Globus pallidus (tissue), 1 donor: ENCODE measurements at places on chromosomes 3 and 15.

DNA sequence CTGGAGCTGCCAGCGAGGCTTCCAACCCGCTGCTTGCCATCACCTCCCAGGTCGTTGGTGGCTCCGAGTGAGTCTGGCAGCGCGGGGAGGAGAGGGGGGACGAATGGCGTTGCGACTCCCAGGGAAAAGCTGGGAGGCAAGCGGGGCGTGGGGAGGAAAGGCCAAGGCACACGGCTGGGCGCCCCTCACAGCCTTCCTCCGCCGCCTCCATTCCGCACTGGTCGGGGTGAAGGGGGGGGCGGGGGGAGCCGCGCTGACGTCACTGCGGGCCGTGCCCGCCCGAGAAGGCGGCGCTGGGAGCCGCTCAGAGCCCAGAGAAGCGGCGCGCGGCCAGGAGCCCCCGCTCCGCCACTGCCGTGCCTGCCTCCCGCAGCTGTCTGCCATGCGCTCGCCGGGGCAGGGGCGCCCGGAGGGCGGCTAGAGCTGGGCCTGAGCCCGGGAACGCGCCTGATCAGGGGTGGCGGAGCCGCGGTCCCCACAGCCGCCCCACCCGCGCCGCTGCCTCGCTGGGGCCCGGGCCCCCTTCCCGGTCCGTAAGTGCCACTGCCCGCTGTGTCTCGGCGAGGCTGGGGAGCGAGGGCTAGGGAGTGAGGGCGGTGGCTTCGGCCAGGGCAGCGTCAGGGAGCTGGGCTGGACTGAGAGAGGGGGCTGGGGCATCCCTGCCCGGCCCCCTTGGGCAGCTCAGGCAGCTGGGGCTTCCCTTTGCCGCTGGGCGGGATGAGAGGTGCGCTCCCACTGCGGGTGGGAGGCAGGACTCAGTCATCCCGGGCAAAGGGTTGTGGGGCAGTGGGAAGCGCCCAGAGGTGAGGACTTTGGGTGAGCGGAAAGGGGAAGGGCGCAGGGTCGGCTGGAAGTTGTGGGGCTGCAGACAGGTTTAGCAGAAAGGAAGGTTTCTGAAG is 27.8 kb upstream of the POLG start:
- DNase-seq: peak; percentile 70

- peak; percentile 37 for DNase-seq
These were observed 384.0 kb upstream of the TPM1 start for GRCh38 chr15:62658498-62658897.

DNA sequence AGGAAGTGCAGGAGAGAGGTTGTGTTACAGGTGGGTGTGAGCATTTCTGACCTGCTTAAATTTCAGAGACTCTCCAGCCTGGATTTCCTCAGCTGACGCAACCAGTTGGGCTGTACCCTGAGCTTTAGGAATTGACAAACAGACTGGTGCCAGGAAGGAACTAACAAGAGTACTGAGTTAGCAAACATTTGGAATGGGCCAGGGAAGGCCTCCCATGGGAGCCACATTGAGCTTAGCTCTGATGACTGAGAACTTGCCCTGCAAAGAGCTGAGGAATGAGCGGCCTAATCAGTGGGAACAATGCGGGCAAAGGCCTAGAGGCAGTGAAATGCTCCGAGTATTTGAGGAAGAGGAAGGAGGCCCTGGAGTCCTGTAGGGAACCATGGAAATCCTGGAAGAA is 254.2 kb downstream of the FEZF2 start:
- DNase-seq: no peak

DNA sequence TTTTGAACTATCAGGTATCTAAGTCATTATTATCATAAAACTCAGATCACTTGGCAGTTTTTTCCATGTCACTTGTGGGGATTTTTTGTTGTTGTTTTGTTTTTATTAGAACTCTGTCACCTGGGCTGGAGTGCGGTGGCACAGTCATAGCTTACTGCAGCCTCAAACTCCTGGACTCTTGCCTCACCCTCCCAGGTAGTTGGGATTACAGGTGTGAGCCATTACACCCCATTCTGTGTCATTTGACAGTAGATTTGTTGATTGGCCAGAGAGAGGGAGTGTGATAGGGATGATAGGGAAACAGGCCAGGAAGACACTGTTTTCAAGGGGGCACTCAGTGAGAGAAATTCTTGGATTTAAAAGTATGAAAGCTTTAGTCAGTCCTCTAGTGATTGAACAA is 54.7 kb upstream of the SCAANT1 start:
- no peak for DNase-seq

- DNase-seq: no peak
These were observed 78.8 kb upstream of the NSMCE3 start for GRCh38 chr15:29348336-29348914.

GRCh38 chr3:124424396-124424795 is 305.9 kb upstream of the UMPS start:
- DNase-seq: no peak

DNA sequence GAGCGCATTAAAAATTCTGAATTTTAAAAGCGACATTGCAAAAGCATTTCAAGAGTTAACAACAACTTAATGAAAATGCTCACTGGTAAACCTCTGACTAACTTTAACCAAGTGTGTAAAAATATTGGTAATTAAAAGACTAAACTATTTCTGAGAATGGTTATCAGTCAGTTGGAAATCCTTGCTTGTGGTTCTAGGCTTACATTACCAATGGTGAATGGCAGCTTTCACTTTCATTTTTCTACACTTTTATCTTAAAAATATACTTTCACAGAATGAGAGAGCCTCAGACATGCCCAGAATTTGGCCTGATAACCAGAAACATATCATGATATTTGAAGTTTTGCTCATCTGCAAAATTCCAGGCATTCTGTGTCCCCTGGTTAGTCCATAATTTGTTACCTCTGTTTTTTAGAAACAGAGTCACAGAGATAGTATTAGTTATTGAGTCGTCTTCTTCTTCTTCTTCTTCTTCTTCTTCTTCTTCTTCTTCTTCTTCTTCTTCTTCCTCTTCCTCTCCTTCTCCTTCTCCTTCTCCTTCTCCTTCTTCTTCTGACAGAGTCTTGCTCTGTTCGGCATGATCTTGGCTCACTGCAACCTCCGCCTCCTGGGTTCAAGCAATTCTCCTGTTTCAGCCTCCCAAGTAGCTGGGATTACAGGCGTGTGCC is 5.5 kb upstream of the RNF111 start:
- no peak for DNase-seq
